ENCODE measurements at places on chromosomes 2 and 18.

- ATAC-seq: no peak
Observed at GRCh38 chr2:224532931-224533330, 52.2 kb downstream of the CUL3 start.

GRCh38 chr2:121362774-121363173 is 77.8 kb upstream of the TFCP2L1 start:
- ATAC-seq: no peak

DNA sequence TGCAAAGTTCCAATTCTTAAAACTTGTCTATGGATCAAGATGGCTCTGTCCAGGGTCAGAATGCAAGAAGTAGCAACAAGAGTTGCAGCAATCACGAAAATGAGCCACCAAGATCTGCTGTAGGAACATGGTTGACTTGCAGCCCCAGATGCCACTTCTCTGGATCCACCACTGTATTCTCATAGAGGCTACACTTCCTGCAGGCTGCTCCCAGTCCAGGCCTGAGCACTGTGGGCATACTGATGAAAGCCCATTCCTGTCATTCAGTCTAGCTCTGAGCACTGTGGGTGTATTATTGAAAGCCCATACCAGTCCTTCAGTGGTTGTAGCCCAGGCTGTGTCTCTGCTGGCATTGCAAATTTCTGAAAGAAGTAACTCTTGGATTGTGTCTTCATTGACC is 213.9 kb upstream of the AGAP1 start:
- no peak for ATAC-seq

GRCh38 chr2:113872201-113872600 is 17.7 kb upstream of the ACTR3 start:
- ATAC-seq: no peak

DNA sequence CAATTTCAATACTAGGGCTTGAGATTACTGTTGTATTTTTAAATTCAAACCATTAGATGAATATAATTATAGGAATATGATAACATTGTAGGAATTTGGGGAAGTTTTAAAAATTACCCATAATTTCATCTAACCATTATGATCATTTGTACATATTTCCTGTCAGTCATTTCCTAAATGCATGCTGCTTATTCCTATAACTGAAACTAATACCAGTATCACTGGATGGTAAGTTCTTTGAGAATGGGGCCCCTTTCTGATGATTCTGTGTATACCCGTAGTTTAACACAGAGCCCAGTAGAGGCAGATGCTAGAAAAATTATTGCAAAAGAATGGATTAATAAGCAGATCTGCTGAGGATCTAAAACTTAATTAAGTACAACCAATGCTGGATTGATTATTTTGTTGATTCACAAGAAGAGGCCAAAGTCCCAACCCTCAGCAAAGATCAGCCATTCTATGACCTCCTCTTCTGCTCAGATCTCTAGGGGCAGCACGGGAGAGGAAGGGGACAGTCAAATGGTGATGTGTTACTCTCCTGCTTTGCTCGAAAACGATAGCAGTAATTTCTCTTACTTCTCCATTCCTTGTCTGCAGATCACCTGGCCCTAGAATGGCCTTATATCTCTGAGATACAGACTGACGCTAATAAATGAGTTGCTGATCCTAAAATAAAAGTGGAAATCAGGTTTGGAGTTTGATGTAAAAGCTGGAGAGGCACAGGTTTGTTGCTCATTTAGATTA is 69.5 kb upstream of the PELI1 start:
- ATAC-seq: no peak

GRCh38 chr2:54382601-54383000 is 73.5 kb upstream of the SPTBN1 start:
- ATAC-seq: no peak

GRCh38 chr2:214471382-214471781 is 60.5 kb downstream of the VWC2L start:
- ATAC-seq: no peak
